GM18507 (cell line): ENCODE measurements at places on chromosomes 12 and 14.

DNA sequence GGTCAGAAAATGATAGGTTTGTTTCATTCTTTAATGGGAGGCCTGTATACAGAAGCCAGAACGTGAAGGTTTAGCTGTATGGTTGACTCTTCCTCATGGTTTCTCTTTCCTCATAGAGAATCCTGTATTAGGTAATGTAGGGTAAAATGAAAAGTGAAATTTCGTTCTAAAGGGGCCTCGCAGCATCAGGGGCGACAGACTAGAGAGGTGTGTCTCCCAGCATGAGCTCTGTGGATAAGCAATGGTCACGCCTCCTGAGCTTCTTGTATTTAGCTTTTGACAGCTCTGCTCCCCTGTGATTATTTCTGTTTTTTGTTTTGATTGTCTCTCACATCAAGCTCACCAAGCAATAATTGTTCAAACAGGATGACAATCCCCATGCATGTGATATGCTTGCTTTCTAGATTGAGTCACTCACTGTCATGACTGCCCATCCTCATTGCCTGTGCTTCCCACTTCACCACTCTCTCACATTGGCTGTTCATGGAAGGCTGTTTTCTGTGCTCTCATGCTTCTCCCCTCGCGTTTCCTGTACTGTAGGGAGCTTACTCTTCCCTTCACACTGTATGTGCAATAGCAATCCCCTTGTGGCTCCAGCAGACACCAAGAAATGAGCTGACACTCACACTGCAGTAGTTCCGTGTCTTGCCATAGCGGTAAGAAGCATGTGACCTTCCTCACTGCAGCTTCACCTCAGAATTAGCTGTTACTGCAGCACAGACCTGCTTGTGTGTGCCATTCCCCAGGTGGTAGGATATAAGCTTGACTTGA, 44.0 kb downstream of the RAD52 start:
- DNase-seq, result no peak

GRCh38 chr14:28784096-28785048, 17.8 kb downstream of the FOXG1 start:
- no peak for DNase-seq

GRCh38 chr12:50934371-50934851, 17.9 kb upstream of the HIGD1C start:
- no peak for DNase-seq

DNA sequence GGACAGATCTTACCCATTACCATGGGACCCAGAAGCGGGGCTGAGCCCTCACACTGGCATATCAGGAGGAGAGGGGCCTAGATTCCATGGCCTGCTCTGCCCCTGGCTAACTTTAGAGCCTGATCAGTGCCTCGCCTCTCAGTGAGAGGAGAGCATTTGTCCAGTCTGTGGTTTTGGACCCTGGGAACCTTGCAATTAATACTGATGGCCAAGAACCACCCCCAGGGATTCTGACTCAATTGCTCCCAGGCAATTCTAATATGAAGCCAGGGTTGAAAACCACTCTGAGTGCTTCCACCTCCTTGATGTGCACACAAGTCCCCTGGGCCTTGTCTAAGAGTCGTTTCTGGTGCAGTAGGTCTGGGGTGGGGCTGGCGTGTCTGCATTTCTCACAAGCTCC, 67.7 kb downstream of the CALM1 start:
- DNase-seq, result no peak

GRCh38 chr14:90628825-90629224, 187.4 kb downstream of the TTC7B start:
- DNase-seq, result no peak

GRCh38 chr12:15629108-15629507, 160.1 kb downstream of the EPS8 start:
- DNase-seq, result no peak

DNA sequence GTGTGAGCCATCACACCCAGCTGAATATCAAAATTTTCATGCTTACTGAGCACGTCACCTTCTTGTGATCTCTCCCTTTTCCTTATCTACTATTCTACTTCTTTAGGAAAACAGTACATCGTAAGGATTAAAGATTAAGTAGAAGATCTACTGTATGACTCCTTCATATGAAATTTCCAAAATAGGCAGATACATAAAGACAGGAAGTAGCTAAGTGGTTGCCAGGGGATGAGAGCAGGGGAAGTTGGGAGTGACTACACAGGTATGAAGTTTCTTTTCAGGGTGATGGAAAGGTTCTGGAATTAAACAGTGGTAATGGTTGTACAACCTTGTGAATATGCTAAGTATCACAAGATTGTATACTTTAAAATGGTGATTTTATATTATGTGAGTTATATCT, 36.5 kb upstream of the CERS5 start:
- DNase-seq, result no peak

GRCh38 chr12:131923260-131923659, 5.8 kb upstream of the PUS1 start:
- DNase-seq, result peak; percentile 28

GRCh38 chr12:124148481-124149273, 146.2 kb upstream of the RFLNA start:
- DNase-seq, result no peak

- DNase-seq, result no peak
Measured at GRCh38 chr12:66244446-66244845, 55.4 kb downstream of the IRAK3 start.

DNA sequence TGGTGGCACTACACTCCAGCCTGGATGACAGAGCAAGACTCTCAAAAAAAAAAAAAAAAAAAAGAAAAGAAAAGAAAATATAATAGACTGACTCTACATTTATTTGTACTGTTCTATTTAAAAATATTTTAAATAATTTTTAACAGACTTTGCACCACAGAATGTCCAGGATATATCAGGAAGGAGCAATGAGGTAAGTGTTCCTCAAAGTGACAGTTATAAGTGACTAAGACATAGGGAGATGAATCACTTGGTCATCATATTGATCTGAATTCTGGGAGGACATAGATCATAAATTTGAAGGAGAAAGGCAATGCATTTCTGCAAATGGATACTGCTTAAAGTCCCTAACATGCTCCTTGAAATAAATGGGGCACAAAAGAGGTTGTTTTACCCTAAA, 221.5 kb downstream of the KCNC2 start:
- DNase-seq, result no peak

DNA sequence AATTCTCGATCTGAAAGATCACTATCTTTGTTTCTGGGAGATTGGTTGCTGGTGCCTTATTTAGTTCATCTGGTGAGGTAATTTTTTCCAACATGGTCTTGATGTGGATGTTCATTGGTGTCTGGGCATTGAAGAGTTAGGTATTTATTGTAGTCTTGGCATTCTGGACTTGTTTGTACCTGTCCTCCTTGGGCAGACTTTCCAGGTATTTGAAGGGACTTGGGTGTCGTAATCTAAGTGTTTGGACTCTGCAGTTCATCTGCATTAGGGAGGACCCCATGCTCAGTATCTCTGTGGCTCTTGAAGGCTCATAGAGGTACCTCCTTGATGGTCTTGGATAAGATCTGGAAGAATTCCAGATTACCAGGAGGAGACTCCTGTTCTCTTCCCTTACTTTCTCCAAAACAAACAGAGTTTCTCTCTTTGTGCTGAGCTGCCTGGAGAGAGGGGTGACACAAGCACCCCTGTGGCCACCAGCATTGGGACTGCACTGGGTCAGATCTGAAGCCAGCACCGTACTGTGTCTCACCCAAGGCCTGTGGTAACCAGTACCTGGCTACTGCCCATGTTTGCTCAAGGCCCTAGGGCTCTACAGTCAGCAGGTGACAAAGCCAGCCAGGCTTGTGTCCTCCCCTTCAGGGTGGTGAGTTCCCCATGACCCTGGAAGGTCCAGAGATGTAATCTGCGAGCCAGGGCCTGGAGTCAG, 5.3 kb downstream of the A2ML1 start:
- DNase-seq, result no peak

- DNase-seq, result no peak
Measured at GRCh38 chr14:33726685-33727084, 224.2 kb downstream of the EGLN3 start.

DNA sequence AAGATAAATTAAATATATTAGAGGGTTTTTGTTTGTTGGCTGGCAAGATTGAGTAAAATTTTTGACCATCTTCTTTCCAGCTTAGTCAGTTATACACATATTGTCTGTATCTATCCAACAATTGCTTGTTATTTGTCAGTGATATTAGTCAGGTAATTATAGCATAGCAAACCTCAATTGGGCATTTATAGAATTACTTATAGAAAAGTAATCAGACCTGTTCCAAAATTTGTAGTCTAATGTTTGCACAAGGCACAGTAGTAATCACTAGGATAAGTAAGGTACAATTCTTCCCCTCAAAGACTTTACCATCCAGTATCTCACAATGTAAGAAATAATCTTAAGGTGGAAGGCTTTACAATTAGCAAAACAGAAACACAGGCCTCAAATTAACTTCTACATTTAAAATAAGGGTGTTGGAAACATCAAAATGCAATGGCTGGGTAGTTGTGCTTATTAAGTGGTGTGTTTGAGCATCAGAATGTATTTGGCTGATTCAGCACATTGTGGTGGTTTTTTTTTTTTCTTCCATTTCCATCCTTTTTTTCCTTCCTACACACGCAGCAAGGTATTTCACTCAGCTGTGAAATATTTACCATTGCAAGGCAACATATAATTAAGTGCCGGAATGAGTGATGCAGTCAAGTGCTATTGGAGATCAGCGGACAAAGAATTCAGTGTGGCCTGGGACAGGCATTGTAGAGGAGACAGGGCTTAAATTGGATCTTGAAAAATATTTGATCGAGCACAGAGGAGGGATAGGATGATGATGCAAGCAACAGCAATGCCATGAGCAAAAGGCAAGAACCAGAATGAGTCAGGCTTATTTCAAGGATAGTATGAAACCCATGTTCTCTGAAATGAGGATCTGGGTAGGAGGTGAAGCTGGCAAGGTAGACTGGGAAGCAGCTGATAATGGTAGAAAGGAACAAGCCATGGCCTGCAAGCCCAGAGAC, 178.2 kb downstream of the AKAP6 start:
- DNase-seq, result no peak

DNA sequence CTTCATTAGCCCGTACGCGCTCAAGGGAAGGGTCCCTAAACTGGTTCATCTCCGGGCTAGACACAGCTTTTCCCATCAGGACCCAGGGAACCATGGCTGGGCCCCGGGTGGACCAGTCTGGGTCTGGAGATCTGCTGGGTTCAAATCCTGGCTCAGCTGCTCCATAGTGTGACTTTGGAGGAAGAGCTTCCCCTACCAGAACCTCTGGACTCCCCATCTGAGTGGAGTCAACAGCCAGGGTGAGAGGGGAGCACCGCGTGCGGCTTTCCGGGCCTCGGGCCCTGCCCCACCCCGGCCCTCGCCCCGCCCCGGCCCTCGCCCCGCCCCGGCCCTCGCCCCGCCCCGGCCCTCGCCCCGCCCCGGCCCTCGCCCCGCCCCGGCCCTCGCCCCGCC, 41.2 kb downstream of the BEGAIN start:
- no peak for DNase-seq

GRCh38 chr12:55979069-55979468, 5.2 kb downstream of the RAB5B start:
- DNase-seq, result no peak

DNA sequence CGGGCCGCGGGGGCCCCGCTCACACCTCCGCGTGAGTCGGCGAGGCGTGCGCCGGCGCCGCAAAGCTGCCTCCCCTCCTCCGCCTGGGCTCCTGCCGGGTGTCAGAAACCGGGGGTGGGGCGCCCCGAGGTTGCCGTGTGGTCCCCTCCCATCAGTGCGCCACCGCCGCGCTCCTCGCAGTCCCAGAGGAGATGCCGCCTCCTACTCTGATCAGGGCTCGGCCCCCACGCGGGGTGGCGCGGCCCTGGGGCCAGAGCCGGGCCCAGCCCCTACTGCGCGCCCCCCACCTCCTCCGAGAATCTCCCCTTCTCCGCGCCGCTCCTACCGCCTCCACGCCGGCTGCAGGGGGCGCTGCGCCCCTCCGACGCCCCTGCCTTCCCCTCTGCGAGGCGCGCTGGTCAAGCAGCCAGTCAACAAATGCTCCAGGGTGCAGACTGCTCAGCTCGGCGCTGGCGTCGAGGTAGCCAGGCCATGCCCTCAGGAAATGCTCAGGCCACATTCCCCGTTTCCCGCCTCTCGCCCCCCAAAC, 467 bp upstream of the JAG2 start:
- no peak for DNase-seq

DNA sequence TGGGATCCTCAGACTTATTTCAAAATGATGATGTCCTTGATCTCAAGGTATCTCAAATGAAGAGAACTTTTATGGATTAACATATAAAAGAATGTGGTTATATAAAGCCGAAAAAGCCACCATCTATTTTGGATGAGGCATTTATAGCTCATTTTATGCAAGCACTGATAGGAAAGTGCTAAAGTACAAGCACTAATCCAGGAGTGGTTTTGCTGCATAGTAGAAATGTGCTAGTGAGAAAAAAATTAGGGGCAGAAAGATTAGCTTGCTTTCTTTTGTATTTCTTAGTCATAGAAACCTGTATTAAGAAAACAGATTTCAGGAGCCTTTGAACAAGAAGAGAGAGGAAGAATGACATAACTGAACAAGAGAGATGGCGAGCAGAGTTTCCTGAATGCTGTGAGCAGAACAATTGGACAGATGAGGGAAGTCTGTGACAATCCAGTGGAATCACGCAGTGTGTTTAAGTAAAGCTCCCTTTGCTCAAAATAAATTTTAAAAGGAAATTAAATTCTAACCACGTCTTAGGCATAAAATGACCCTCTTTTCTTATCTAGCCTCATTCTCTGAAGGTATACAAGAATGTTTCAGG, 238.2 kb upstream of the NOVA1 start:
- DNase-seq, result no peak

- DNase-seq, result no peak
Measured at GRCh38 chr12:77001276-77001675, 64.1 kb downstream of the E2F7 start.

GRCh38 chr12:132162508-132163031, 18.3 kb downstream of the NOC4L start:
- no peak for DNase-seq

GRCh38 chr14:64504310-64504896, at the start of gene ZBTB1:
Gene ZBTB1, plus strand, starts transcription at chr14:64504770. Its CDS starts 16,735 bp downstream, at chr14:64521505.
- DNase-seq, result no peak

DNA sequence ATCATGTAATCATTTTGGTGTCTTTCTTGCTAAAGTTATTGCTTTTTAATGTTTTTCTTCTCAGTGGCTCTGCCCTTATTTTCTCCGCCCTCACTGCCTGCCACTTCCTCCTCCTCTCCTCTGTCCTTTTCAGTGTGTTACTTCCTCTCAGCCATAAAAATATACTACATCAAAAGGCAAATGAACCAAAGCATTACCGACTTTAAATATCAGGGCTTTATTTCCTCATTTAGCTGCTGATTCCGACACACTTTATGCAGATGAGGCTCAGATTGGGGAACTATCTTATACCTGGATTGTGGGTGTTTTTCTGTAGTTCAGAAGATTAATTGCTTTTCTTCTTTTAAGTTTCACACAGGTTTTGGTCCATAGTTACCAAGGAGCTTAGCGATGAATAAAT, 118.1 kb downstream of the CMAS start:
- DNase-seq, result no peak

- DNase-seq, result no peak
Measured at GRCh38 chr12:132850291-132850690, 21.6 kb upstream of the GOLGA3 start.

DNA sequence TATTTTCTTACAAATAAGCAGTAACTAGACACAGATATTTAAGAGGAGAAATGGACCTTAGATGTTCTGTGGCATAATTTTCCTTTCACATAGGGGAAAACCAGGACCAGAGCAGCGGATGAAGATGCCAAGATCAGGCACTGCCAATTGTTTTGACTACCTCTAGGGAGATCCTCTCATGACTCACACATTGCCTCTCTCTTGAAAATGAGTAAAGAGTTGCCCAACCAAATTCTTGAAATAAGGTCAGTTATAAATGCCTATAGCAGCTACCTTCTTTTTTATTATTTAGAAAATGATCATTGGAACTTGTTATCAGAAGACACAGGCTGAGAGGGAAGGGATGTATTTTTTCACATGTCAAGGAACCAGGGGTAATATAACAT, 263.4 kb upstream of the PLEKHG7 start:
- DNase-seq, result no peak
